ENCODE measurements at places on chromosomes 5 and 9.

DNA sequence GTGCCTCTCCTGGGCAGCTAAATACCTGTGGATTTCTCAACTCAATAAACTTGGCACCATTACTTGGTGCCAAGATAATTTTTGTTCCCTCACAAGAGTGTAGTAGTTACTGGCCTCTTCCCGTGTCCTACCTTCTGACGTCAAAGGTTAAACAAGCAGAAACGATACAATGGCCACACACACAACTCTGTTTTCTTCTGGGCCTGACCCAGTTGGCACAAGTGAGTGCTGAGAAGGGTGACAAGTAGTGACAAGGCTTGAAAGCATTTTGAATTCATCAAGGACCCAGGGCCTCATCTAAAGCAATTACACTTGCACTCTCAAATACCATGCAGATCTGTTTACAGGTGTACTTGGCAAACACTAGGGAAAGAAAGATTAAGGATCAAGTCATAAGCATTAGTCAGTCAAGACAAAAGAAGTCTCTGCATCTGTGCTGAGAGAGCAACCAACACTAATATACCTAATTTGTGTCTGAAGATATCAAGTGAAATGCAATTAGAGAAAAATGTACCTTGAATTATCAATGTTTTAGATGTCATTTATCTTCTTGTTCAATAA is 30.8 kb downstream of the RASEF start:
- DNase-seq = no peak

- DNase-seq = no peak
Observed at GRCh38 chr9:136525841-136526499, 19.9 kb downstream of the NOTCH1 start.

- no peak for DNase-seq
Observed at GRCh38 chr9:131618071-131618479, 72.8 kb downstream of the PRRT1B start.

DNA sequence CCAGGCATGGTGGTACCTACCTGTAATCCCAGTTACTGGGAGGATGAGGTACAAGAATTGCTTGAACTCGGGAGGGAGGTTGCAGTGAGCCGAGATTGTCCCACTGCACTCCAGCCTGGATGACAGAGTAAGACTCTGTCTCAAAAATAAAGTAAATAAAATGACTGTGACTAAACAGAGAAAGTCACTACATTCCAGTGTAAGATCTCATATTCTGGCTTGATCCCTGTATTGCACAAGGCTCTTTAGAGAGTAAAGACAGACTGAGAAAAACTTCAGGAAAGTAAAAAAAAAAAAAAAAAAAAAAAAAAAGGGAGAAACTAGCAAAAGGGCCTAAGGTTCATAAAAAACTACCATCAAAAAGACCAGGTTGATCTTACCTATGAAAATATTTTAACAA is 106.6 kb upstream of the PJA2 start:
- DNase-seq = no peak

DNA sequence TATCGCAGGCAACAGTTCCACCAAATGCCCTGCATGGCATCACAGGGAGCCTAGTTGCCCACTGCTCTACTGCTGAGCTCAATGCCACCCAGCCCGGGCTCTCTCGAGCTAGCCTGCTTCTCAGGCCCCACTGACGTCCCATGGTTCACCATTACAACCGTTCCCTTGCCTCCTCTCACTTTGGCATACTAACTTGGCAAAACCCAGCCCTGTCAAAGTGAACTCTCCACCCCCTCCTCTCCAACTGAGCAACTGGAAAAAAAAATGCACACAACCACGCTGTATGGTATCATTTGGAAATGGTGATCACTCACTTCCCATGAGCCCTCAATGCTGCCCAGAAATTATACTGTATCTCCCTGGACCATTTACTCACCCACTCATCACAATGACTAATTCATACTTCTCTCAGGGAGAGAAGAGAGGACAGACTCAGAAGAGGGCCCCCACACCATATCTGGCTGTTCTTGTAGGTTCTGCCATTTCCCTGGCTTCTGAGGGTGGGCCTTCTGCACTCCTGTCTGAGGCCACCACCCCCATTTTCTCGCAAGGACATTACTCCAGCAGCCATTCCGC is 51.4 kb upstream of the RARS1 start:
- no peak for DNase-seq

GRCh38 chr9:128160603-128160987 is 530 bp downstream of the BBLN start:
- peak; percentile 70 for DNase-seq

GRCh38 chr9:38164659-38165221 is 95.7 kb upstream of the SHB start:
- no peak for DNase-seq

- DNase-seq = no peak
Observed at GRCh38 chr9:90611121-90611520, 31.5 kb downstream of the DIRAS2 start.

DNA sequence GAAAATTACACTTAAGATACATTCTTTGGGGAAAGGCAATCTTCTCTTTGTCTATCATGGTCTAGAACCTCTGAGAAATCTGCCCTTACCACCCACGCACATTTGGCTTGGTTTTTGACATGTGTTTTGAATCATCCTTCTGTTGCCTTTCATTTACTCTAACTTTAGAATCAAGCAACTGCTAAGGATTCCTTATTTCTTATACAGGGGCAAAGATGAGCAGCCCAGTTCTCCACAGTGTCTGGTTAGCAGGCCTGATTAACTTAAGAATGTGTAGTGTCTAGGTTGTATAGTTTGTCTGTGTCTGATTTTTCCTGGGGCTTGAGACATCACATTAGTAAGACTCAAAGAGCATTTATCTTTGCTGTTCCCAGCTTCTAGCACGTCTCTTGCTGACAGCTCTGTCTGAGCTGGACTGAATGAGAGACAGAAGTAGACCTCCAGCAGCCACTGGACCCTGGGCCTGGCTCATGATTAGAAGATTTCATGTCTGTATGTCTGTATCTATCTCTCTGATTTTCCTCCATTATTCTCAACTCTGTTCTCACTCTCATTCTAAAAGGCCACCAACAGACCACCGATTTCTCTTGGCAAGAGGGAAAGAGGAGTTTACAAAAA is 31.8 kb upstream of the PCA3 start:
- DNase-seq = no peak

DNA sequence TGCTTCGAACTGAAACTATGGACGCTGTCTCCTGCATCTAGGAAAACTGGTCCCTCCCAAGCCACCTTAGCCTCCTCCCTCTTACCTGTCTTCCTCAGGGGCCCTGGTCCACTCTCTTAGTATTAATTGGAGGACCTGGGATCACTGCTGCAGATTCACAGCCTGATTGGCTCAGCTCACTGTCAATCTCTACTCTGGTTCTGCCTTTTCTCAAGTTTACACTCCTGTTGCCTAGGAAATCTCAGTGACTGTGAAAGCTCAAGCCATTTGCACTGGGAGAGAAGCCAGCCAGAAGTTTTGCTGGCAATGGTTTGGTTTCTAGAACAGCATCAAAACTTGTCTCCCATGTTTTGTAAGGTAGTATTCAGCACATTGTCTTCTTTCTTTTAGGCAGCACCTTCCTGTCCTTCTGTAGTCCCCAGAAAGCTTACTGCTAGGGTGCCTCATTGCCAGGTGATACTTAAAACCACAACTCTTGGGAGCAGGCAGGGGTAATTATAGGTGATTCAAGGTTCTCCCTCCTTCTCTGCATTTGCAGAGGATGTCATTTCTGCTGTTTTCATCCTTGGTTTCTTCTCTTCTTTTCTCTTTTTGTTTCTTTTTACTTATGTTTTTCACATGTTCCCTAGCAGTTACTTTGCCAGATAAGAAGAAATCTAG is at the start of gene CAPSL:
Gene CAPSL, minus strand, starts transcription at position 55 of the 660 bp plus-strand sequence. CDS start 17,502 bp downstream, outside the sequence.
- DNase-seq = no peak

DNA sequence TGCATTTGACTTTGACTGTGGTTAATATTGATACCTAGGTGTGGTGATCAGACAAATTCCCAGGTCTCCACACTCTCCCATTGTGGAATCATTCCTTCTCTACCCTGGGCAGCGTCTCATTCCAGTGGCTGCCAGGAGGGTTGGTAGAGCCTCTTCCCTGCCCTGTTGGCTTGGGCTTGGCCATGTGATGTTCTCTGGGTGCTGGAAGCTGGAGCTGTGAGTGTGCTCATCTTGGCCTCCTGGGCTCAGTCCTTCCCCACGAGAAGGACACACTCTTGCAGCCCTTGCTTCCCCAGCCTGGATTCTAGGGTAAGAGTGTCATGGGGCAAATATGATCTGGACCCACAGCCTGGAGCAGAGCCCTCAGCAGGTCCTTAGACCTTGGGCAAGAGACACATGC is 167.2 kb upstream of the IRX4 start:
- no peak for DNase-seq

DNA sequence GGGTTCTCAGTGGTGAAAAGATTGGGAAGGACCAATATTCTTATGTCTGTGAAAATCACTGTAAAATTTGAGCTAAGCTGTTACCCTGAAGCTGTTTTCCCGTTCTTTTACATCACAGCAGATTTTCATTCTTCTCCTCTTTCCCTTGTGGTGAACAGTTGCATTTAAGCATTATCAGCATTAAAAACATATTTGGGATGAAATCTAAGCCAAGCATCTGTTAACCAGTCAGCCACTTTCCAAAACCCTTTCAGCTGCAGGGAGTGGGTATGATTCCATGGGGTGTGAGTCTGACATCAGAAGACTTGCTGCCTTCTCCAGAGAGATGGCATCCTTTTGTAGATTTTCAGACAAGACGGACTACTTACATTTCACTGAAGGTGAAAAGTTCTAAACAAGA is 97.2 kb downstream of the TRIO start:
- DNase-seq = no peak

DNA sequence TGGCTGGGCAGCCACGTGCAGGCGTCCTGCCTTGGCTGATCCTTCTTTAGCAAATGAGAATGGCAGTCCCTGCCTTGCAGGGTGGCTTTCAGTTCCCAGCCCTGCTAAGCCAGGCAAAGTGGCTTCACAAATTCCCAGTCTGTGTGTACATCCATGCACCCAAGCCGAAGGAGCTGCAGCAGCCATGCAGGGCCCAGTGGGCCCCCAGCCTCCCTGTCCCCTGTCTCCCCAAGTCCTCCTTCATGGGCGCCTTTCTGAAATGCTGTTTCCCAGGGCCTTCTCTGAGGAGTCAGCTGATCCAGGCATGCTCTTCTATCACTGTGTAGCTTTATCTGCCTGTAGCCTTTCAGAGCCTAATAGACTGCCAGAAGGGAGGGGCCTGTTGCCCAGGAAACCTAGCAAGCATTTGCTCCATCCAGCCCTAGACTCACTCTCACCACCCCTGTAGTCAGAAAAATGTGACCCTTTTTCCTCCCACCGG is 47.4 kb upstream of the SHC3 start:
- DNase-seq = no peak

DNA sequence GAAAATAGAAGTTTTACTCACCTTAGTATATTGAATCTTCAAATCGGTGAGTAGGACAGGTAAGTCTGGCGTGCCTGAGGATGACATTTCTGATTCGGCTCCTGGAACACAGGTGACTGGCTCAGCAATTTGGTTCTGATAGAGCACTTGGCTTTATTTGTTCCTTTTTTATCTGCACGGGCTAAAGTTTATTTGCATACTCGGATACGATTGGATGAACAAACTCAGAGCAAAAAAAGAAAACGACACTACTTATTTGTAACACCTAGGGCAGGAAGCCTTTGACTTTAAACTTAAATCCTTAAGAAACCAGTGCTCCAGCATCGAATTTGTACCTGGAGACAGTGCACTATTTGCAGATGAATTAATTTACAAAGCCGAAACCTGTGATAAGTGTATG is at the start of gene ALDH1A1:
Gene ALDH1A1, minus strand, starts transcription at position 140 of the 400 bp plus-strand sequence. Its CDS starts 53 bp downstream, at position 87.
- no peak for DNase-seq

DNA sequence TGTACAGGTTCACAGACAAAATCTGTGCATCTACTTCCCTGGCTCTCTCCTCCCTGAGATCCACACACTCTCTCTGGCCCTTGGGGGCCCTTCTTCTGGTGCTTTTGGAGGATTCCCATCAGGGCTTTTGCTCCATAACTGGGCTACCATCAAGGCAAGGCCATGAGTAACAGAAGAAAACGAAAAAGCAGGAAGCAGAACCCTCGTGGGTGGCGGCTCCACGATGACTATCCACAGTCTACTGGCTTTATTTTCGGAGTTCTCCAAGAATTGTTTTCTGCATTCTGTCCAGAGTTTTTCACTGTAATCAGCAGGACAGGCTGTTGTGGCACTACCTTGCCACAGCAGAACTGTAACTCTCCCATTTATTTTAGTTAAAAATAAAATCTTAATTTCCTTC is 19.9 kb downstream of the PNPLA7 start:
- DNase-seq = no peak

- no peak for DNase-seq
Observed at GRCh38 chr5:55188656-55189540, 15.9 kb upstream of the CDC20B start.

DNA sequence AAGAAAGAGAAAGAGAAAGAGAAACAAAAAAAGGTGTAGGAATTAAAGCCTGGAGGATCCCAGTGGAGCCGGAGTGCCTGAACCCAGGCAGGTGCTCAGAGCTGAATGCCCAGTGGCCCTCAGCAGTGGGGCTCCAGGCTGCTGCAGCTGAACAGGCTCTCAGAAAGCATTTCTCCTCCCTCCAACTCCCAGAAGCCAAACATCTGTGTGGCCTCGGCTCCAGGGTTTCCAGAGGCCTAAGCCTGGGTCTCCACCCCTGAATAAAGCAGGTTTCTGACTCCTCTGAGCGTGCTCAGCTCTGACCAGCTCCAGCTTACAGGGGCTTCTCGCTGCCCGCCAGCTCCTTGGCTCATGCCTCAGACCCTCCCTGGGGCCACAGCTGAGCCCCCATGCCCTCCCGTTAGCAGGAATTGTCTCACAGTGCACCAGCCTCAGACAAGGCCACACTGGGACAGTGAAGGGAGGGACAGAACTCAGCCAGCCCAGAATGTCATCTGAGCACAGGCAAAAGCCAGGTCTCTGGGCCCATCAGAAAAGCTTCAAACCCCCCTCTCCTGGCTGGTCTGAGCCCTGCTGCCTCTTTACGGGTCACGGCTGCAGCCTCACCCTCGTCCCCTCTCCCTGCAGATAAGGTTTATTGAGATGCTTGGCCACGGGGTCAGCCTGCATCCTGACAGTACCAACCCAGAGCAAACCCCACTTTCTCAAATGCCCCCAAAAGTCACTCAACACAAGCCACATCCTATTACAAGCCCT is 114.4 kb upstream of the PPP1R26 start:
- no peak for DNase-seq

- DNase-seq = no peak
Observed at GRCh38 chr5:152547202-152547601, 142.1 kb upstream of the NMUR2 start.

DNA sequence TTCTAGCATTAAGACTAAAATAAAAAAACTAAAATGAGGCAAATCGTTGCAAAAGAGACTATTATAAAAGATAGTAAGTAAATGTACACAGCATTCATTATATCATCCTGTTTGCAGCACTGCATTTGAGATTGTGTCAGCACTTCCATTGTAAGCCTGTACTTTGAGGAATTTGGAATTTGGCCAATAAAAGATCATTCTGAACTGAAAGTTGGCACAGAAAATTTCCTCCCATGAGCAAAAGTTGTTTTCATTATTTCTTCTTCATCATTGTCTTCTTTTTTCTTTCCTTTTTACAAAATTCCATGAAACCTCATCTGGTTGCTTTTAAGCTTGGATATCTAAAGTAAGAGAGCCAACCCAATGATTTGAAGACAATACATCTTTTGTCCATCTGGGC is 199.3 kb upstream of the ADAMTSL1 start:
- no peak for DNase-seq

All from stimulated activated CD4-positive, alpha-beta T cell treated with anti-CD3 and anti-CD28 coated beads, Interleukin-4, amount 100 ng/mL, for 4 hours (primary cell).